ENCODE measurements at places on chromosomes 7 and 10. TPM values are rescaled to one million over a fixed set of nuclear protein-coding genes. Genes with fewer than 3 reads are reported as not detected.

GRCh38 chr10:905503-905902 lies 26.0 kb downstream of the LARP4B start:
- no peak overlapping the region for H3K4me3 ChIP-seq
- no peak overlapping the region for H3K27ac ChIP-seq
- DNase-seq: no peak
- peaks cover 40% of the 10 kb centered on the region for H3K4me1 ChIP-seq
- no peaks in the 10 kb centered on the region for H3K27me3 ChIP-seq

- H3K27me3 ChIP-seq: peaks cover 19% of the 10 kb centered on the region
- no peak overlapping the region for H3K4me3 ChIP-seq
- no peak overlapping the region for H3K27ac ChIP-seq
- H3K36me3 ChIP-seq: no peaks in the 10 kb centered on the region
- DNase-seq: no peak
Observed at GRCh38 chr7:158443688-158444483, 143.7 kb downstream of the PTPRN2 start.

- DNase-seq: no peak
- H3K27me3 ChIP-seq: no peaks in the 10 kb centered on the region
- no peaks in the 10 kb centered on the region for H3K4me1 ChIP-seq
- H3K27ac ChIP-seq: no peak overlapping the region
- H3K36me3 ChIP-seq: no peaks in the 10 kb centered on the region
Observed at GRCh38 chr10:59036311-59037017, 140.0 kb upstream of the PHYHIPL start.

GRCh38 chr7:28996836-28997235 lies 38.7 kb upstream of the TRIL start:
- H3K36me3 ChIP-seq: no peaks in the 10 kb centered on the region
- no peak for DNase-seq
- no peak overlapping the region for H3K4me3 ChIP-seq
- H3K4me1 ChIP-seq: no peaks in the 10 kb centered on the region
- H3K27ac ChIP-seq: no peak overlapping the region

CARD11 gene
- total RNA-seq: 109 TPM

DNA sequence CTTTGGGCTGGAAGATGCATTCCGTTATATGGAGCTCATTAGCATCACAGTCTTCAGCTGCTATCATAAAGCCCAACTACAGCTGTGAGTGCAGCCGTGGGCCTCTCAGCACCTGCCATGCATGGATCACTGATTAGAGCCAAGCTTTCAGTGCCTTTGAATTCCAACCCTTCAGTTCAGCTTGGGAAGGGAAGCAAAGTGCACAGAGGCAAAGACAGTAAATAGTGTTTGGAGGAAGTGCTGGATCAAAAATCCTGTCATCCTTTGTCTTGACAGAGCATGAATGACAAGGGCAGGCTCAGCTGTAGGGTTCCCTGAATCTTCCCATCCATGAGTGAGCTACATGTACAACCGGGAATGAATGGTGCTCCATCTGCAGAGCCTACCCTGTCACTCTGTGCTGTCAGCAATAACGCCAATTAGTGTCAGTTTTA lies 153.7 kb downstream of the DNAJB9 start:
- no peak for DNase-seq
- H3K36me3 ChIP-seq: no peaks in the 10 kb centered on the region
- no peak overlapping the region for H3K27ac ChIP-seq

DNA sequence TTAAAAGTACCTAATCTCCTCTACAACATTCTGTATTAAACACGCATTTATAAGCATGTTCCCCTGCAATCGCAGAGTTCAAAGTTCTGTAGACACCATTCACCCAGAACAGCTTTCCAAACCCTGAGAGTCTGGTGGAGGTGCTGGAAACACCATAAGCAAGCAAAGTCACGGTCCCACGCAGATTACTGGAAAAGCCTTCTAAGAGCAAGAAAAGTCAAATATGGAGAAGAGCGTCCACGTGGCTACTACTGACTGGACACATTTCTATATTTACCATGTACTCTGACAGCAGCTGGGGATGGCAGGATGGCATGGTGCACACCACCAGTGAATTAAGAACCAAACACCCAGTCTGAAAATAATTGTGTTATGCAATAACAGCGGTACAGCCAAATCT lies 97.7 kb downstream of the PARD3 start:
- no peak for DNase-seq
- H3K4me1 ChIP-seq: no peaks in the 10 kb centered on the region
- no peaks in the 10 kb centered on the region for H3K36me3 ChIP-seq
- no peak overlapping the region for H3K4me3 ChIP-seq

DNA sequence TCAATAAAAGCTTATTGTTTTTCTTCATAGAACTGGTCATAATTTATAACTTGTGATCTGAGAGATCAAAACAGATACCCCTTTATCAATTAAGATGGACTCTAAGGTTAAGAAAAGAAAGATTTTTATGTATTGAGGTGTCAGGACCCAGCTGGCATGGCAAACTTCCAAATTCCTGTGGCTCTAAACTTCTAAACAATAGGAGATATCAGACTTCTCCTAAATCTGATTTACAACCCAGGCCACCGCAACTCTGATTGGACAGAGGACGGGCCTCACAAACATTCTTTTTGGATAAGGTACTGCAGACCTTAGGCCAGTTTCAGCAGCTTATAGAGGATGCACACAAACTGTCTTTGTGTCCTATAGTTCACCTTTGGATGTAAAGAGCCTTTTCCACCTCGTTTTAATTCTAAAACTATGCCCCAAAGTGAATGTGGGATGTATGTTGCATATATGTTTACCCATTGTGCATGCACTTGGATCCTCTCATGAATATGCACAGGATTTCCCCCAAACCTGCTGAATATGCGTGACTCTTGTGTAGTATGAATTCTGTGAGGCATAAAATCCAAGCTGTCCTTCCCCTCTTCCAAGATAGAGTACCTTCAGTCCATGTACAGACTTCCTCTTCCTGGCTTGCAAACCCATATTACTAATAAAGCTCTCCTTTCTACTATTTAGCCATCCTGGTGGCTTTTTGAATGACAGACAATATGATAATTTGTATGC lies 69.0 kb downstream of the ELMO1 start:
- peaks cover 34% of the 10 kb centered on the region for H3K36me3 ChIP-seq
- H3K4me1 ChIP-seq: peaks cover 18% of the 10 kb centered on the region
- no peak overlapping the region for H3K27ac ChIP-seq
